ENCODE measurements at places on chromosomes 7 and 10. TPM values are rescaled to one million over a fixed set of nuclear protein-coding genes. Genes with fewer than 3 reads are reported as not detected.

HKDC1 gene
- 0.67 TPM for total RNA-seq

SLC4A2 gene
- 46.7 TPM for total RNA-seq

GCC1 gene
- 14.1 TPM for total RNA-seq

UCMA gene
- total RNA-seq: not detected

CCDC186 gene
- total RNA-seq: 12.6 TPM

CALHM1 gene
- total RNA-seq: not detected

PNLIPRP1 gene
- not detected for total RNA-seq

MUC3A gene
- total RNA-seq: not detected

- DNase-seq: no peak
- no peak overlapping the region for H3K4me3 ChIP-seq
- peaks cover 48% of the 10 kb centered on the region for H3K36me3 ChIP-seq
Observed at GRCh38 chr10:26573674-26574073, 123.8 kb upstream of the PDSS1 start.

- H3K36me3 ChIP-seq: no peaks in the 10 kb centered on the region
- peaks cover 5% of the 10 kb centered on the region for H3K27me3 ChIP-seq
- H3K27ac ChIP-seq: no peak overlapping the region
- H3K4me3 ChIP-seq: no peak overlapping the region
Observed at GRCh38 chr10:71863203-71863602, 12.2 kb upstream of the PSAP start.

- no peak overlapping the region for H3K4me3 ChIP-seq
- peaks cover 8% of the 10 kb centered on the region for H3K36me3 ChIP-seq
- H3K27ac ChIP-seq: no peak overlapping the region
- peaks cover 30% of the 10 kb centered on the region for H3K4me1 ChIP-seq
- no peaks in the 10 kb centered on the region for H3K27me3 ChIP-seq
Observed at GRCh38 chr10:7891634-7892033, 73.3 kb downstream of the TAF3 start.

DNA sequence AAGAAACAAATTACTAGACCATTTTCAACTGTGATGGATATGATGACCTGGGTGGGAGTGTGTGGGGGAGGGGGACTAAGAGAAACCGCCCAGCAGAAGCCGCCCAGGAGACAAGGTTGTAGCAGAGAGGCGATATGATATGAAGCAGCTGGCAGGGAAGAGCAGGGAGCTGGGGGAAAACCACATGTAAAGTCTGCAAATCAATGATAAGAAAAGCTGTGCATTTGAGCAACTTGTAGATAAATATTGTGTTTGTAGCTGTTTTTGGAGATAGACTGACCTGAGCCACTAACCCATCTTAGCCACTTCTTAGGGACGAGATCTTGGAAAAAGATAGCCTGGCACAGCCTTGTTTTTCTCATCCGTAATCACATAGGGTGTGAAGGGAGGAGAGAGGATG lies 252.6 kb downstream of the SEC23IP start:
- H3K27me3 ChIP-seq: peaks cover 5% of the 10 kb centered on the region
- DNase-seq: no peak
- H3K4me1 ChIP-seq: no peaks in the 10 kb centered on the region
- H3K4me3 ChIP-seq: no peak overlapping the region
- no peak overlapping the region for H3K27ac ChIP-seq
- no peaks in the 10 kb centered on the region for H3K36me3 ChIP-seq

DNA sequence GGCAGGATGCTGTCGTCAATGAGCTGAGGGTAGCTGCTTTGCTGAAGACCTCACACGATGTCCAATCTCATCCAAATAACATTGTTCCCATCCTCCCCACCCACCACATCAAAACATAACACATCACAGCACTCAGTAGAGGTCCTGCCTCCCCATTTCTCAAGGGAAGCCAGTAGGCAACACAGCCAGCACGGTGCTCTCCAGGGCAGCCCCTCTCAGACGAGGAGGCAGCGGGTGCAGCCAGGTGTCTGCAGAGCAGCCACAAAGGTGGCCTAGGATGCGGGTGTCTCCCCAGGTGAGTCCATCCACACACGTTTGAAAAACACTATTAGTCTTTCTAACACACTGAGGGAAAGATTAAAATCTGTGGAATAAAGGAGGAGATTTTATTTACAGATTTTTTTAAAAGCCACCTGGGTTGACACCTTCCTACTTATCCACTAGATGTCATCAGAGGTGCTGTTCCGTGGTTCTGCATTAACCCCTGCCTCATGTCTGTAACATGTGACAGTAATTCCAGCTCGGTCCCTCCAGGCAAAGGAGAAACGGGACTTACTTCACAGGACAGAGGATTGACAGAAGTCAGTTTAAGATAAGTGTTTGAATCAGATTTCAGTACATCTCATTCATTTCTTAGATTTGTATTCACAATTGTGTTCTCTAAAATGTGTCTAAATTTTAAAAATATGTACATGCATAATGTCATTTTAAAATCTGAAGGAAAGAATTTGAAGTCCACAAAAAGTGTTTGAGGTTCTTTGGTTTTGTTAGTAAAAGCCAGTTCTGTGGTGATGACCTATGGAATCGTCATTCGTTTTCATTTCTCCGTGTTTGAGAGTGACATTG lies 68.0 kb downstream of the LANCL2 start:
- peak; percentile 32 for DNase-seq
- no peak overlapping the region for H3K27ac ChIP-seq
- H3K36me3 ChIP-seq: no peaks in the 10 kb centered on the region
- H3K4me1 ChIP-seq: peaks cover 28% of the 10 kb centered on the region

- H3K27ac ChIP-seq: no peak overlapping the region
- no peak overlapping the region for H3K4me3 ChIP-seq
- DNase-seq: no peak
Observed at GRCh38 chr7:24731313-24731712, 26.0 kb downstream of the GSDME start.

DNA sequence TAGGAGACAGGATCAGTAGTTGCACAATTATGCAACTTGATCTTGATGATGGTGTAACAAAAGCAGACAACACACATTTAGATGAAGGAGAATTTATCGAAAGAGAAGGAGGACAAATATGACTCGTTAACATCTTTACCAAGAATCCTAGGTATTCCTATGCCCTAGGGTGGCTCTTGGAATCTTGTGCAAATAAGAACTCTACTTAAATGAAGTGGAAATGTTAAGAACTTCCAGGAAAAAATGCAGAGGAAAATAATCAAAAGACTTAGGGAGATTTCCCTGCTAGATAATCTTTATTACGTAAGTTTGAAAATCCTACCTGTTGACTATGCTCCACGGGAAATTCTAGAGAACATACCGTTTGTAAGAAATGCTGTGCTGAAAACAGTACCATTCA lies 485.4 kb downstream of the POM121L12 start:
- DNase-seq: no peak
- H3K27me3 ChIP-seq: no peaks in the 10 kb centered on the region
- no peaks in the 10 kb centered on the region for H3K4me1 ChIP-seq
- H3K4me3 ChIP-seq: no peak overlapping the region

DNA sequence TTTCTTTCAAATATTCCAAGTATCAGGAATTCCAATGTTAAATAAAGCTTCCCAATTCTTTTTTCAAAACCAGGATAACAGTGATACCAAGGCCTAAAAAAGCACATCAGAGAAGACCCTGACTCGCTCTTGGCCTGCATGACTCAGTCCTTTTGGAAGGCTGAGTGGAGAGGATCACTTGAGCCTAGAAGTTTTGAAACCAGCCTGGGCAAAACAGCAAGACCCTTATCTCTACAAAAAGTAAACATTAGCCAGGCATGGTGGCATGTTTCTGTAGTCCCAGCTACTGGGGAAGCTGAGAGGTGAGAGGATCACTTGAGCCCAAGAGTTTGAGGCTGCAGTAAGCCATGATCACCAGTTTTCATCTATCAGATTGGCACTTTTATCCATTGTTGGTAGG lies 18.7 kb downstream of the NFE2L3 start:
- peaks cover 31% of the 10 kb centered on the region for H3K4me1 ChIP-seq
- peaks cover 24% of the 10 kb centered on the region for H3K36me3 ChIP-seq
- H3K4me3 ChIP-seq: no peak overlapping the region
- DNase-seq: no peak
- no peak overlapping the region for H3K27ac ChIP-seq
- no peaks in the 10 kb centered on the region for H3K27me3 ChIP-seq

- no peak overlapping the region for H3K27ac ChIP-seq
- H3K27me3 ChIP-seq: peaks cover 12% of the 10 kb centered on the region
- no peaks in the 10 kb centered on the region for H3K36me3 ChIP-seq
- H3K4me3 ChIP-seq: no peak overlapping the region
- DNase-seq: no peak
Observed at GRCh38 chr10:114412907-114413797, 8.8 kb upstream of the AFAP1L2 start.

GRCh38 chr7:26397796-26398426 lies 106.2 kb downstream of the SNX10 start:
- H3K36me3 ChIP-seq: no peaks in the 10 kb centered on the region
- H3K4me1 ChIP-seq: peaks cover 13% of the 10 kb centered on the region
- no peak for DNase-seq
- no peak overlapping the region for H3K27ac ChIP-seq
- H3K4me3 ChIP-seq: peak overlapping the region; percentile 62

GRCh38 chr7:43926798-43927123 lies 525 bp downstream of the UBE2D4 start:
- peak overlapping the region; percentile 86 for H3K27ac ChIP-seq
- peaks cover 26% of the 10 kb centered on the region for H3K4me1 ChIP-seq
- H3K36me3 ChIP-seq: peaks cover 6% of the 10 kb centered on the region
- no peak for DNase-seq
- H3K27me3 ChIP-seq: no peaks in the 10 kb centered on the region

GRCh38 chr10:34454590-34455261 lies 360.4 kb downstream of the PARD3 start:
- no peak for DNase-seq
- H3K27me3 ChIP-seq: no peaks in the 10 kb centered on the region
- H3K4me3 ChIP-seq: no peak overlapping the region
- no peak overlapping the region for H3K27ac ChIP-seq
- no peaks in the 10 kb centered on the region for H3K4me1 ChIP-seq

DNA sequence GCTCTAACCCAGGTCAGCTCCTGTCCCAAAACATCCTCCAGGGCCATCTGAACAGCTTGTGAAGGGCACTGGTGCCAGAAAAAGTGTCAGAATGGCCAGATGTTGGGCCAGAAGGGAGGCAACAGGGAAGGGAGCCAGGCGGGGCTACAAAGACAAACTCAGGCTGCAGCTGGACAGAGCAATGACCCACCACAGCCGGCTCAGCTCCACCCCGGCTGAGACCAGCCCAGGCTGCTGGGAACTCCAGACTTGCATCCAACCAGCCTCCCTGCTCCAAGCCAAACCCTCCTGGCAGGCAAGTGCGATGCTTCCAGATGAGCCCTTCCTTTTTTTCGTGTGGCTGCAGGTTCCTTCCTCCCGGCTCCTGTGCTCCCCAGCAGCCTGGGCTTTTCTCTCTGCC lies 466.9 kb downstream of the PTPRN2 start:
- H3K4me1 ChIP-seq: no peaks in the 10 kb centered on the region
- no peak overlapping the region for H3K27ac ChIP-seq
- no peak overlapping the region for H3K4me3 ChIP-seq
- H3K36me3 ChIP-seq: no peaks in the 10 kb centered on the region
- no peaks in the 10 kb centered on the region for H3K27me3 ChIP-seq
- no peak for DNase-seq

GRCh38 chr7:17640730-17641377 lies 299.4 kb downstream of the SNX13 start:
- no peaks in the 10 kb centered on the region for H3K4me1 ChIP-seq
- no peak overlapping the region for H3K27ac ChIP-seq
- H3K36me3 ChIP-seq: no peaks in the 10 kb centered on the region

- peaks cover 8% of the 10 kb centered on the region for H3K27me3 ChIP-seq
- no peak overlapping the region for H3K27ac ChIP-seq
- H3K4me3 ChIP-seq: no peak overlapping the region
- H3K4me1 ChIP-seq: peaks cover 9% of the 10 kb centered on the region
- H3K36me3 ChIP-seq: peaks cover 13% of the 10 kb centered on the region
- DNase-seq: no peak
Observed at GRCh38 chr7:106448992-106449859, 164.4 kb upstream of the NAMPT start.

DNA sequence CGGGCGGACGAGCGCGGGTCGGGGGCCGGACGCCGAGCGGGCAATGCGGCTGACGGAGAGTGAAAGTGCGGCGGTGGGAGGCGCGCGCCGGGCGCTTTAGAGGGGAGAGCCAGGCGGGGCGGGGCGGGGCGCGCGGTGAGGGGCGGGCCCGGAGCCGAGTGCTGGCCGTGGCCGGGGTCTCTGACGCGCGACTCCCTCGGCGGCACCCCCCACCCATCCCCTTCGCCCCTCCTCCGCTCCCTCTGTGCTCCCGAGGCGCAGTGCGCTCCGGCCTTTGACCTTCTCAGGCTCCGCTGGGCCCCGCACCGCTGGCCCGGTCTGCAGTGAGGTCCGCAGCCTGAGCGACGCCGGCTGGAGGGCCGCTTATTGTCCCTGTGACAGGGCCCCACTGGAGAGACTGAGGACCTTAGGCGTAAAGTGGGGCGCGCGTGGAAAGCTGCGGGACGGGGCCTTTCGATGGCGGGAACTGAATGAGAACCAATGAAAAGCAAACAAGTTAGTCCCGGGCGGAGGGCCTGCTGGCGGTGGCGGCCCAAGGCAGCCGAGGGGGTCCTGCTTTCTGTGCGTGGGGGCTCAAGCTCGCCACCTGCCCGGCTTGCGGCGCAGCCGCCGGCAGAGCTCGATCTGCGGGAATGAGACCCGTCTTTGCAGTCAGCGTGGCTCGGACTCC lies at the start of gene CXCL12:
CXCL12 (minus strand) TSS at position 72 of the 670 bp plus-strand sequence. CDS start 92 bp downstream, outside the sequence.
- peaks cover 35% of the 10 kb centered on the region for H3K27me3 ChIP-seq
- no peaks in the 10 kb centered on the region for H3K36me3 ChIP-seq
- no peak for DNase-seq
- no peak within 1 kb of the TSS for H3K4me3 ChIP-seq

DNA sequence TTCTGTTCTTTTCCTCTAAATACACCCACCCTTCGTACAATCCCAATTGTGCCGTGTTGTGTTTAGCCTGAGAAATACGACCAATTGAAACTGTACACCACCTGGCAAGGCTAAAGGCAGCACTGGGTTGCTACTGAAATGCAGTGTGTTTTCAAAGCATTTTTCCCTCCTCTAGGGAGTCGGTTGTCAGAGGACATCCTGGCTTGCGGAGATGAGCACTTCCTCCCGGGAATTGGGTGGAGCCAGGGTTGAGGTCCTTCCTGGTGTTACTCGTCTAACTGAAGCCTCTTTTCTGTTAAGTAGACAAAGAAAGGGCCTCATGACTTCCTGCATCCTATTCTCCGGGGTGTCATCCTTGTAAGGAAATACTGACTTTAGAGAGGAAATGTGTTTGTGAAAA lies 133.5 kb downstream of the MTPAP start:
- no peak overlapping the region for H3K4me3 ChIP-seq
- H3K4me1 ChIP-seq: peaks cover 6% of the 10 kb centered on the region
- no peaks in the 10 kb centered on the region for H3K36me3 ChIP-seq

DNA sequence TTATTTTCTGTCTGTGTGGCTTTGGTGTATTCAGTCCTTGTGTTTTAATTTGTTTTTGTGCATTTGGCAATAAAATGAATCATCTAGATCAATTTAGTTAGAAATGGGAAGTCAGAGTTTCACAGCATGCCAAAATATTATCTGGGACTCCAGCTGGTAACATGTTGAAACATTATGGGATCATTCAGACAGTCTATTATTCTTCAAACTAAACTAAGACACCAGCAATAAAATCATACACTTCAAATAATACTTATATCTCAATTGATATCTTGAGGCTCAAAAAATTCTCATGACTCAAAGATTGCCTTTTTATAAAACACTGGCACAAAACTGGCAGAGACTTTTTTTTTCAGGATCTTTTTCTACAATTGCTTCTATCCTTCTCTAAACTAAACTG lies 5.8 kb upstream of the RP9 start:
- peaks cover 3% of the 10 kb centered on the region for H3K4me1 ChIP-seq
- no peak overlapping the region for H3K4me3 ChIP-seq
- no peak for DNase-seq
- peaks cover 7% of the 10 kb centered on the region for H3K36me3 ChIP-seq
- peaks cover 14% of the 10 kb centered on the region for H3K27me3 ChIP-seq
